ENCODE measurements at places on chromosomes 7 and 10. TPM values are rescaled to one million over a fixed set of nuclear protein-coding genes. Genes with fewer than 3 reads are reported as not detected.

The MAGI2 gene
- 0.49 TPM for total RNA-seq

The SSC4D gene
- total RNA-seq = 1.3 TPM

The GRID2IP gene
- not detected for total RNA-seq

The CCDC146 gene
- total RNA-seq = 0.67 TPM
